ENCODE measurements at places on chromosomes 1 and 21. TPM values are rescaled to one million over a fixed set of nuclear protein-coding genes. Genes with fewer than 3 reads are reported as not detected.
A peak's percentile ranks its signal among the peaks of the same experiment; 100 is the strongest.

MMEL1 gene
- 0.81 TPM for total RNA-seq

CLEC20A gene
- not detected for total RNA-seq

LHX8 gene
- not detected for total RNA-seq

ALDH9A1 gene
- 49.2 TPM for total RNA-seq

CFAP74 gene
- not detected for total RNA-seq

SLC5A9 gene
- not detected for total RNA-seq

A3GALT2 gene
- not detected for total RNA-seq

S100A14 gene
- not detected for total RNA-seq

BRINP3 gene
- not detected for total RNA-seq

C1orf50 gene
- 9.5 TPM for total RNA-seq

FMO5 gene
- total RNA-seq = not detected

DNA sequence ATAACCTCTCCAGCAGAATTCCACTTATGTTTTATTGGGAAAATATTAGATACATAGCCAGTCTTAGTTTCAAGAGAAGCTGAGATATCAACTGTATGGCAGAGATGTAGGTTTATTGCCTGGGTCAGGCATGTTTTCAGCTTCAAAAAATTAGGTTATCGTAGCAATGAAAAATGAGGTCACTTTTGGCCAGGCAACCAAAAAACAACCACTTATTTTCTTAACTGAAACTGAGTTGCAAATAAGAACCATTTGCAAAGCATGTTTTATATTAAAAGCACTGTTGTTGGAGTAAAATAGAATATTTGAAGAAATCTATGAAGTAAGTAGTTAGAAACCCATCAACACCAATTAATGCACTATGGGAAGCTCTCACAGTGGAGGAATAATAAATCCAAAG, 5.5 kb upstream of the OR6Y1 start:
- no peak for DNase-seq

- DNase-seq = no peak
Measured at GRCh38 chr1:30134466-30135217, 588.7 kb downstream of the MATN1 start.

DNA sequence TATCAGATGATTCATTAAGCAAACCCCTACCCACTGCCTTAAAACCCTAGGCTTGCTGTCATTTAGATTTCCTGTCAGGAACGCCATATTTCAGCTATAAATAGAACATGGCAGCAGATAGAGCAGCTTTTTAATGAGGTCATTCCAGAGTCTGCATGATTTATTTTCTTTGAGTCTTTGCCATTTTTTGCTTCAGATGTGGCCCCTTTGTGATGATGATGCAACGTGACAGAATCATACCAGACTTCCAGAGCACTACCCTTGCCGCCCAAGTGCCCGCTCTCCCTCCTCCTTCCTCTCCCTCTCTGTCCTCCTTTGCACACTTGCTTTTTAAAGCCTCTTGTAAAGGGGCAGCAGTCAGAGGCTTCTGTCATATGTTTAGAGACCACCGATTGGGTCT, 55.5 kb upstream of the TRIM67 start:
- no peak for DNase-seq

- DNase-seq = no peak
Measured at GRCh38 chr1:224170748-224171478, 12.1 kb upstream of the DEGS1 start.

DNA sequence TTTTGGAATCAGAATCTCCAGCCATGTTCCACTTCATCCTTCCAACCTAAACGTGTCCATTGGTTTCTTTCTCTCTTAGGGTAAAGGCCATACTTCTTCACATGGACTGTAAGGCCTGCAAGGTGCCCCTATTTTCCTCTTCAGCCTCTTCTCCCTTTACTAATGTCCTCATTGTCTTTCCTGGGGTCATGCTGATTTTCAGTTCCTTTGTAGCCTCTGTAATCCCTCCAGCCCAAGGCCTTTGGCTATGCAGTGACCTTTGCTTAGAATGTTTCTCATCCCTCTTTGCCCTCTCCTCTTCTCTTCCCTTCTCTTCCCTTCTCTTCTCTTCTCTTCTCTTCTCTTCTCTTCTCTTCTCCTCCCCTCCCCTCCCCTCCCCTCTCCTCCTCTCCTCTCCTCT, 112.5 kb downstream of the SPATA46 start:
- no peak for DNase-seq

DNA sequence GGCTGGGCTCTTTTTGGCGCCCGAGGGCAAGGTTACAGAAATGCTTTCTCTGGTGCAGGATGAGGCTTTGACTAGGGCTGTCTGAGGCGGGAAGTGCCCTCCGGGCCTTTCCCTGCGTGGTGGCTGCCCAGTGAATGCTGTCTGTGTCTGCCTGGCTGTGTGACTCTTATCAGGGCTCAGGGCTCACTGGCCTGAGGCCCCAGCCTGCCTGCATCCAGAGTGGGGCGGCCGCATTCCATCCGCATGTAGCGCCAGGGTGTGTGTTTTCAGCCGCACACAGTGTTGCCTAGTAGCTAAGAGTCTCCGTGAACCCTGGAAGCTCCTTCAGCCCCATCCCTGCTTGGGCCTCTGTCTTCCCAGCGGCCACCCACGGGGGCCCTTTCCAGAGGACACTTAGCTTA, 59.1 kb downstream of the FAAP20 start:
- DNase-seq = no peak

DNA sequence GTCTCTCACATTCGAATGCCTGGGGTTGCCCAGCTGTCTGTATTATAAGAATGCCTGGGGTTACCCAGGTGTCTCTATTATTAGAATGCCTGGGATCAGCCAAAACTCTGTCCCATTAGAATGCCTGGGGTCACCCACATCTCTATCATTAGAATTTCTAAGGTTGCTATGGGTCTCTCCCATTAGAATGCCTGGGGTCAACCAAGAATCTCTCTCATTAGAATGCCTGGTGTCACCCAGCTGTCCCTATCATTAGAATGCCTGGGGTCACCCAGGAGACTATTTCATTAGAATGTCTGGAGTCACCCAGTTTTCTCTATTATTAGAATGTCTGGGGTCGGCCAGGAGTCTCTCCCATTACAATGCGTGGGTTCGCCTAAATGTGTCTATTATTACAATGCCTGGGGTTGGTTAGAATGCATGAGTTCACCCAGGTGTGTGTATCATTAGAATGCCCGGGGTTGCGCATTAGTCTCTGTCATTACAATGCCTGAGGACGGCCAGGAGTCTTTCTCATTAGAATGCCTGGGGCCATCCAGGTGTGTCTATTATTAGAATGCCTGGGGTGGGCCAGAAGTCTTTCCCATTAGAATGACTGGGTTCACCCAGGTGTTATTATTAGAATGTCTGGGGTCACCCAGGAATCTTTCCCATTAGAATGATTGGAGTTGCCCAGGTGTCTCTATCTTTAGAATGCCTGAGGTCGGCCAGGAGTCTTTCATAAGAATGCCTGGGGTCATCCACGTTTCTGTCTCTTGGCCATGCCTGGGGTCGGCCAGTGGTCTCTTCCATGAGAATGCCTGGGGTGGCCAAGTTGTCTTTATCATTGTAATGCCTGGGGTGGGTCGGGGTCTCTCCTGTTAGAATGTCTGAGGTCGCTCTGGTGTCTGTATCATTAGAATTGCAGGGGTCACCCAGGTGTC, 59.6 kb downstream of the RNF187 start:
- no peak for DNase-seq

DNA sequence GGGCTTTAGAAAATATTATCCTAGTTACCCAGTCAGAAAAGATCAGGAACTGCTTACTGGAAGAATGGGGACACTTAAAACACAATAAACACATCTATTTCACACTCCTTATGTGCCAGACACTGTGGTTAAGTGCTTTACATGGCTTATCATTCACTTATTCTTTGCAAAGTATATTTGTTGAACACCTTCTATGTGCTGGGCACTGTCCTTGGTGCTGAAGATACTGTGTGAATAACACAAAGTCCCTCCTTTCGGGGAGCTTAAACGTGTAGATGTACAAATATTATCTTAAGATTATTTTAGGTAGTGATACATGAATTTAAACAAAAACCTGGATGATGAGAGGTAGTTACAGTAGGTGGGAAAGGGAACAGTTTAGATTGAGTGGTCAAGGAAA, 169.3 kb downstream of the ST6GALNAC5 start:
- DNase-seq = no peak

GRCh38 chr1:211642870-211643269, 32.6 kb downstream of the NEK2 start:
- no peak for DNase-seq

- DNase-seq = peak; percentile 48
Measured at GRCh38 chr21:42535602-42536171, 22.0 kb downstream of the SLC37A1 start.

- no peak for DNase-seq
Measured at GRCh38 chr1:168180148-168180524, 1.4 kb downstream of the TIPRL start.

DNA sequence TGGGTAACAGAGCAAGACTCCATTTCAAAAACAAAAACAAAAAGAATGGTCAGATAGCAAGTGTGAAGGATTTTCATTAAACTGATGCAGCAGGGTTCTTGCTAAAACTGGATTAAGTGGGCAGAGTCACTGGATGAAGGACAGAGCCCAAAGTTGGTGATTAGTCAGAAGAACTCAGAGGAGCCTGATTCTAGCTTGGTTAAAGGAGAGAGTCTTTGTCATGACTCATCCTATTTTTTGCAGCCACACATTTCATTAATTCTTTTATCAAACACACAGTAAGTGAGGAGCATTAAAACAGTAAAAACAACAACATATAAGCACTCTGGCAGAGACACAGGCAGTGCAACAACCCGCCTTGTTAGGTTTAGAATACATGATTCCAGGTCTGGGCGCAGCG, 56.0 kb upstream of the EDARADD start:
- no peak for DNase-seq

- DNase-seq = no peak
Measured at GRCh38 chr1:31524186-31524901, 52.0 kb upstream of the TINAGL1 start.

DNA sequence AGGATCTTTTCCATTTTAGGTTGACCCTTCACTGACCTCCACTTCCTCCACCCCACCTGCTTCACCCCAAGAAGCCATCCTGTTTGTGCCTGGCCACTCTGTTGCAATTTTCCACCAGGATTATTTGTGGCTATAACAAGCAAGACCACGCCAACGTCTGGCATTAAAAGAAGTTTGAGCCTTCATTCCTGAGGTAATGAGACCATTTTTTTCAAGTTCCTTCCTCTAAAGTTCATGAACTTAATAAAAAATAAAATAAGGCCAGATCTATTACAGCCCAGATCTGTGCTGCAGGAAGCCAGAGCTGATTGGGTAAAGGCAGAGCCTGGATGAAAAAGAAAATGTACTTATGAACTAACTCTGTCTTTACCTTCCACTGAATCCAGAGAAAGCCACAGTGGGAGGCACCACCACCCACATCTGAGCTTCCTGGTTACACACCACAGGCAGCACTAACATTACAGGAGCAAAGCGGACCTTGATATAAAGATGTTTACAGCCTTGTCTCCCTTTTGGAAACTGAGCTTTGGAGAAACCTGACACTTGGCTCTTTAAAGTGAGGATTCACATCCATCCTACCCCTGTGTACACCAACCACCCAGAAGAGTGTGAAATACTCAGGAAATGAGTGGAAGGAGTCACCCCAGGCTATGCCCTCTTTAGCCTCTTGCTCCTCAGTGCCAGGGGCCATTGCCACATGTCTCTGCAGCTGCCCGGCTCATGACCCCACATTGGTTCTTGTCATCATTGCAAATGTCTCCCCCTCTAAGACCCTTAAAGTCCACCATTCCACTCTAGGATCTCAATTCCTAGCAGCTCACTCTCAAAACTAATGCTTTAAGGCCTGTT, 293.6 kb downstream of the PLPP3 start:
- no peak for DNase-seq

DNA sequence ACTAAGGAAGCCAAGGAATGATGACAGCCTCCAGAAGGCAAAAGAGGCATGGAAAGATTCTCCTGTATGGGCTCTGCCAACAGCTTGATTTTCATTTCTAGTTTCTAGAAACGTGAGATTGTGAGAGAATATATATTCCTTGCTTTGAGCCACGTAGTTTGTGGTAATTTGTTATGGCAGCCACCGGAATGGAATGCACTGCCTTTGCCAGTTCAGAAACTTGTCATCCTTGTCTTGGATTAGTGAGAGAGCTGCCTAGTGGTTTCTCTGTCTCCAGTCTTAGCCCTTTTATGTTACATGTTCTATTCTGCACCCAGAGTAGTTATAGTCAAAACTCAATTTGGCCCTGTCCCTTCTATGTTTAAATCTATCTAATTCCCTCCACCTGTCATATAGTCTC, 216.0 kb upstream of the PTGFR start:
- DNase-seq = no peak

- DNase-seq = no peak
Measured at GRCh38 chr21:46215436-46216131, 13.0 kb downstream of the LSS start.

DNA sequence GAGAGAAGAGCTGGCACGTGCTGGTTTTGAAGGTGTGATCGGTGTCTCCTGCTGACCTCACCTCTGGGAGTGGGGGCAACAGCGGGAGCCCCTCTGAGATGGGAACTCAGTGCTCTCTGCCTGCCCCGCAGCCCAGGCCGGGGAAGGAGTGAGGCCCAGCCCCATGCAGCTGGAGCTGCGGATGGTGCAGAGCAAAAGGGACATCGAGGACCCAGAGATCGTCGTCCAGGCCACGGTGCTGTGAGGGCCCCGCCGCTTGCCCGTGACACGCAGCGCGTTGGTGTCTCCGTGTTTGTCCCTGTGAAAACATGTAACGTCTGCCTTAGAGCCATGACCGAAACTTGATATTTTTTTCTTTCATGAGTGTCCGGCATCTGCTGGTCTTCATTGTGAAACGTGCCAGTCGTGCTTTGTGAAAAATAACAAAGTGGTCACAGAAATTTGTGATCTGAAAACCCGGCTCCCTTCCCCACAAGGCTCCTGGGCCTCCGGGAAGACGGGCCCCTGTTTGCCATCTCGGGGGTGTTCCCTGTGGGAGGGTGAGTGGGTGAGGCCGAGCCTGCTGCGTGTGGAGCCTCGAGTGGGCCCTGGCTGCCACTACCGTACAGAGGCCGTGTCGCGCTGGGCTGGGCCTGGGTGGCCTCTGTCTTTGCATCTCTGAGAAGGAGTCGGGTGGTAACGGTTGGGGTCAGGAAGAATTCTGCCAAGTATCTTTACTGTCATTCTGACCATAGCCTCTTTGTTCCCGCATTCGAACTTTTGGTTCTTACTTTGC, 20.1 kb downstream of the CSTB start:
- no peak for DNase-seq

DNA sequence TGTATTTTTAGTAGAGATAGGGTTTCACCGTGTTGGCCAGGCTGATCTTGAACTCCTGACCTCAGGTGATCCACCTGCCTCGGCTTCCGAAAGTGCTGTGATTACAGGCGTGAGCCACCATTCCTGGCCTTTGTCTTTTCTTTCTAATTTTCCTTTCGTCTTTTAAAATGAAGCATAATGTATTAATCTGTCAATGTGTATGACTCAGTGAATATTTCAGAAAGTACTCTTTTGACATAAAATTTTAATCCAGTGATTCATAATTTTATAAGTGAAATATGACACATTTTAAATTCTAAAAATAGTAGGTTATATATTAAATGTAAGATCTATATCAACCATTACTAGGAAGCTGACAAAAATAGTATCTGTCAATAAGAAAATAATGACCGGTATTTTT, 1059.0 kb upstream of the PRMT6 start:
- no peak for DNase-seq

All from natural killer cell treated with Interleukin-12 subunit alpha and Interleukin-12 subunit beta and Interleukin-15 and Interleukin-18, amount 100 ng/mL, for 72 hours (primary cell).